Peyer's patch (tissue), 4 donors: ENCODE measurements at places on chromosomes 3 and 15. TPM values are rescaled to one million over a fixed set of nuclear protein-coding genes. Genes with fewer than 3 reads are reported as not detected.

DNA sequence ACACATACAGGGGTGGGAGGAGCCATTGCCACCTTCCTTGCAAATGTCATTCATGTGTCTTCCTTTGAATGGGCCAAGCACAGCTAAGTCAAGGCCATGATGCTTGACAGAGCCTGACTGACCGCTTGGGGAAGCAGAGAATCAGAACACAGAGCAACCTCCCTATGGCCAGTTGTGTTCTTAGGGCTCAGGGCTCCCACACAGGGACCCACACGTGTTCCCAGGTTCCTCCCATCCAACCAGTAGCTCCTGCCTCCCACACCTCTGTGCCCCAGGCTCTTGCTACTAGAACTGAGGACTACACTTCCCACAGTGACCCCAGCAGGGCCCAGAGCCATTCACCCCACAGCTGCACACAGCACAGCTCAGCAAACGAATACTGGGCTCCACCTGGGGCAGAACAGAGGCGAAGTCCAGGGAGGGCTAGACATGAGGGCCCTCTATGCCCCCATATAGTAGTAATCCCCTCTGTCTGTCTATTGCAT, 42.9 kb downstream of the KLF15 start:
- H3K4me1 ChIP-seq: no peaks in the 10 kb centered on the region
- no peak overlapping the region for H3K27ac ChIP-seq
- DNase-seq: no peak
- no peaks in the 10 kb centered on the region for H3K27me3 ChIP-seq
- H3K4me3 ChIP-seq: no peak overlapping the region
- no peaks in the 10 kb centered on the region for H3K36me3 ChIP-seq

- H3K27me3 ChIP-seq: no peaks in the 10 kb centered on the region
- no peaks in the 10 kb centered on the region for H3K4me1 ChIP-seq
- no peak overlapping the region for H3K27ac ChIP-seq
- DNase-seq: no peak
- no peaks in the 10 kb centered on the region for H3K36me3 ChIP-seq
Observed at GRCh38 chr3:147846854-147847478, 437.8 kb downstream of the ZIC1 start.

DNA sequence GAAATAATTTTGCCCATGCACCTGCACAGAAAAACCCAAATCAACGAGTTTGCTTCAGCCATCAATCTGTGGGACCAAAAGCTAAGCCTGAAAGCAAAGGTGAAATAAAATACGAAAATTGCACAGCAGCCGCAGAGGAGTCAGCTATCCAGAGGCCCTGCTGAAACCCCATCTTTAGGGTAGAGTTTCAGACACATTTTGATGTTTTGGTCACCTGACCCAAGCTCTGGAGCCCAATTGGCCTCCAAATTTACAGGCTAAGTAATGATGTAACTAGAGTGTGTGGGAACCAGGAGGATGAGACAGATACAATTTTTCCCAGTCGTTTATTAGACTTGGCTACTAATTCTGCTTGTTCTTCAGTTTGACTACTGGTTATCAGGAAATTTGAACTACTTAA, 308.6 kb upstream of the ATP11B start:
- no peak overlapping the region for H3K27ac ChIP-seq
- no peaks in the 10 kb centered on the region for H3K27me3 ChIP-seq
- no peak for DNase-seq
- H3K4me3 ChIP-seq: no peak overlapping the region
- H3K36me3 ChIP-seq: no peaks in the 10 kb centered on the region
- no peaks in the 10 kb centered on the region for H3K4me1 ChIP-seq

DNA sequence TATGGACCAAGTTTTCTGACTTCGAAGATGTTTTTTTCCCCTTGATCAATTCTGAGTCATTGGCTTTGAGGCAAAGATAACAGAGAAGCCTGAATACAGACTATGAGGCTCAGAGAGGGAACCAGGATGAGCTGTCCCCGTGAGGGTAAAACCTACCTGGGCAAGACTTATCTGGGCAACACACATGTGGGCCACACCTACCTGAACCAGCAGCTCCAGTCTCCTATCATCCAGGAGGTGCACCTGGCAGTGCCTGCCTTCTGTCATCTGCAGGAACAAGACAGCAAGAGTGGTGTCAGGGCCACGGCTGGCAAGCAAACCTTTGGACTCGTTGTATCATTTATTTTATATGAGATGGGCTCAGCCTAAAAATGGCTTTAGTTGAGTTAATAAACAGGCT, 72.6 kb downstream of the FRMD4B start:
- no peaks in the 10 kb centered on the region for H3K36me3 ChIP-seq
- no peak for DNase-seq
- H3K4me3 ChIP-seq: no peak overlapping the region
- no peaks in the 10 kb centered on the region for H3K27me3 ChIP-seq

GRCh38 chr3:57805674-57806073, 49.6 kb downstream of the SLMAP start:
- DNase-seq: no peak
- no peaks in the 10 kb centered on the region for H3K4me1 ChIP-seq
- no peak overlapping the region for H3K4me3 ChIP-seq
- no peaks in the 10 kb centered on the region for H3K36me3 ChIP-seq
- H3K27ac ChIP-seq: peak overlapping the region; percentile 0

- DNase-seq: no peak
- H3K27ac ChIP-seq: no peak overlapping the region
- no peaks in the 10 kb centered on the region for H3K4me1 ChIP-seq
- no peak overlapping the region for H3K4me3 ChIP-seq
- no peaks in the 10 kb centered on the region for H3K27me3 ChIP-seq
- H3K36me3 ChIP-seq: no peaks in the 10 kb centered on the region
Observed at GRCh38 chr3:130316169-130316568, 29.3 kb upstream of the COL6A5 start.

- H3K36me3 ChIP-seq: no peaks in the 10 kb centered on the region
- no peak overlapping the region for H3K4me3 ChIP-seq
- peaks cover 12% of the 10 kb centered on the region for H3K4me1 ChIP-seq
- no peaks in the 10 kb centered on the region for H3K27me3 ChIP-seq
- no peak overlapping the region for H3K27ac ChIP-seq
- no peak for DNase-seq
Observed at GRCh38 chr15:85440451-85440850, 60.0 kb downstream of the AKAP13 start.

GRCh38 chr3:70738291-70738681, 425.8 kb upstream of the MDFIC2 start:
- no peaks in the 10 kb centered on the region for H3K36me3 ChIP-seq
- no peak overlapping the region for H3K27ac ChIP-seq
- DNase-seq: no peak

- H3K27ac ChIP-seq: no peak overlapping the region
- H3K27me3 ChIP-seq: no peaks in the 10 kb centered on the region
- H3K36me3 ChIP-seq: no peaks in the 10 kb centered on the region
Observed at GRCh38 chr3:86708893-86709292, 282.1 kb downstream of the VGLL3 start.

- H3K4me1 ChIP-seq: peaks cover 5% of the 10 kb centered on the region
- H3K27me3 ChIP-seq: no peaks in the 10 kb centered on the region
- H3K4me3 ChIP-seq: no peak overlapping the region
Observed at GRCh38 chr3:100105501-100105900, 8.8 kb downstream of the FILIP1L start.

DNA sequence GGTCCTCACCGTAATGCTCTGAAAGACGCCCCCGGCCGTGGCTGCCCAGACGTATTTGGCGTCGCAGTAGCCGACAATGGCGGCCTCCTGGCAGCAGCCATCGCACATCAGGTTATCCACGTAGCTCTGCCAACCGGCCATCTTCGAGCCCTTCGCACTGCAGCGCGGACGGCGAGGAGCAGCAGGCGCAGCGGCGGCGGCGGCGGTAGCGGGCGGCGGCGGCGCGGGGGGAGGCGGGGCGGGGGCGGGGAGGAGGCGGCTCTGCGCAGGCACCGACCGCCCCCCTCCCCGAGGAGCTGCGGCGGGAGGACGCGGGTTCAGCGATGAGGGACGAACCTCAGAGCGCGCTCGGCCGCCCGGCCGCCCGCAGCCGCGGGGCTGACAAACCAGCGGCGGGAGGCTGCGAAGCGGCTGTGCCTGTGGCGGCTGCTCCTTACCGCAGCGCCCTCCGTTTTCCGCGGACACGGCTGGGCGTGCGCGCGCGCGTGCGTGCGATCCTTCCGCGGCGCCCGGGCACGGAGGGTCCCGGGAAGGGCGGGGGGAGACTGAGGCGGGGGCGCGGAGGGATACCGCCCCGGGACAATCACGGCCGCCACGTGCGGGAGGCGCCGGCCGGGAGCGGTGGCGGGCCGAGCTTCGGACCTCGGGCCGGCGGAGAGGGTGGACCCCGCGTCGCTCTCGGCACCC, at the start of gene PFN2:
PFN2 (minus strand) TSS at position 180 of the 687 bp plus-strand sequence; CDS start at position 141, 39 bp downstream.
- H3K4me1 ChIP-seq: no peaks in the 10 kb centered on the region
- H3K27ac ChIP-seq: peak within 1 kb of the TSS; percentile 78
- peak within 1 kb of the TSS; percentile 92 for H3K4me3 ChIP-seq
- H3K27me3 ChIP-seq: no peaks in the 10 kb centered on the region
- peak; percentile 76 for DNase-seq
- no peaks in the 10 kb centered on the region for H3K36me3 ChIP-seq

DNA sequence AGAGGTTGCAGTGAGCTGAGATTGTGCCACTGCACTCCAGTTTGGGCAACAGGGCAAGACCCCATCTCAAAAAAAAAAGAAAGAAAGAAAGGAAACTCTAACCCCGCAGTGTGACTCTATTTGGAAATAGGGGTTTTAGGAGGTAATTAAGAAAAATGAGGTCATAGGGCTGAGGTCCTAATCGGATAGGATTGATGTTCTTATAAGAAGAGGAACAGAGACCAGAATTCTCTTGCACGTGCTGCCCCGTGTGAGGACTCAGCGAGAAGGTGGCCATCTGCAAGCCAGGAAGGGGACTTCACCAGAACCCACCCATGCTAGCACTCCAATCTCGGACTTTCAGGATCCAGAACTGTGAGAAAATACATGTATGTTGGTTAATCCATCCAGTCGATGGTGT, 25.8 kb downstream of the KLHL6 start:
- H3K27me3 ChIP-seq: no peaks in the 10 kb centered on the region
- H3K4me3 ChIP-seq: no peak overlapping the region
- H3K4me1 ChIP-seq: no peaks in the 10 kb centered on the region
- H3K27ac ChIP-seq: no peak overlapping the region
- DNase-seq: peak; percentile 49

DNA sequence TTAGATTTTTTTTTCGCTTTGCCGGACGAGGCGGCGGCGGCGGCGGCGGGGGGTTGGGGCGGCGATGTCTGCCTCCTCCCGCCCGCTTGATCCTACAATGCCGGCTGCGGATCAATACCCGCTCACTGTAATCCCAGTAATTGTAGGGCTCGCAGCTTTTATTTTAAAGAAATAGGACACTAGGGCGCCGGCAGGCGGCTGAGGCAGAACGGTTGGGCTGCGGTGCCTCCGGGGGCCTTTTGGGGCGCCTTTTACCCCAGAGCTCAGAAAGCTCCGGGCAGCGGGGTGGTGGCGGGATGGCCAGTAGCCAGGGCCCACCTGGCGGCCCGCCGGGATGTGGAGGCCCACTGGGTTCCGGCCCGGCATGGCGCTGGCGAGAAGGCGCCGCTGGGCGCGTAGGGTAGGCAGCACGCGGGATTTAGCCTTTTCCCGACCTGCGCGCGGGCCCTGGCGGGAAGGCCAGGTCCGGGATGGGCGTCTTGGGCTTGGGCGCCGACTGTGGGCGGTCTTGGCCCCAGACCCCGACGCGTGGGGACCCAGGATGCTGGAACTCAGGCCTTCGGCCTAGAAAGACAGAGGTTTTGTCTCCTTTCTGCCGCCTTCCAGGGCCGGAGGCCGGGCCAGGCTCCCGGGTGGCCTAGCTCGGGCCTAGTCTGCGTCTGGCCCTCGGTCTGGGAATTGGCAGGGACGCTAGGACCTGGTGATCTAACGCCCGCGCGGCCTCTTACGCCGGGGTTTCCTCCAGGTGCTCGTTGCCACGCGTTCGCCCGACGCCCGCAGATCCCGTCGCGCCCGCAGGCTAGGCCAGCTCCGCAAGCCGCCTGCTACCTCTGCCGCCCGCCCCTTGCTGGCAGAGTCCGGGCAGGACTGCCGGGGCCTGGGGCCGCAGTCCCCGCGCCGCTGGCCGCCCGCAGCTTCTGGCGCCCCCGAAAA, 15.5 kb upstream of the ONECUT1 start:
- no peaks in the 10 kb centered on the region for H3K36me3 ChIP-seq
- DNase-seq: no peak
- peaks cover 29% of the 10 kb centered on the region for H3K4me1 ChIP-seq
- H3K27me3 ChIP-seq: peaks cover 41% of the 10 kb centered on the region
- H3K4me3 ChIP-seq: peak overlapping the region; percentile 51
- H3K27ac ChIP-seq: no peak overlapping the region

SHC4 gene
- not detected for total RNA-seq

SGO1 gene
- total RNA-seq: 4.3 TPM
